ENCODE measurements at places on chromosomes 4 and X. TPM values are rescaled to one million over a fixed set of nuclear protein-coding genes. Genes with fewer than 3 reads are reported as not detected.

DNA sequence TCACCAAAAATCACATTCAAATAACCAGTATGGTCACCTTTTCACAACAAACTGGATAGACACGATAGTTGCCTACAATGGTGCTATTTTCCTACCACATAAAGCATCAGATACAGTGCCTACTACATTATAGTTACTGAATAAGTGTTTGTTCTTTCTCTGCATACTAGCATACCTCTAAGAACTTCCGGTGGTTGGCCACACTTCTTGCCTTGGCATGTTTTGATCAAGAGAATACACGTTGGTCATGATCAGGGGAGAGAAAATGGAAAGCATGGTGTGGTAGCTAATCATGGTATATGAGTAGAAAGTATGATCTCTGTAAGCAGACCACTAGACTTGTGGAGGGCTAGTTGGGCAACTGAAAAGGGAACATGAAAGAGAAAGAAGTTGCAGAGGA is 322.8 kb upstream of the DIAPH2 start:
- H3K27me3 ChIP-seq: no peaks in the 10 kb centered on the region
- H3K4me3 ChIP-seq: no peak overlapping the region
- no peaks in the 10 kb centered on the region for H3K36me3 ChIP-seq

- DNase-seq: no peak
- no peaks in the 10 kb centered on the region for H3K36me3 ChIP-seq
- H3K27me3 ChIP-seq: no peaks in the 10 kb centered on the region
- H3K27ac ChIP-seq: no peak overlapping the region
- peaks cover 3% of the 10 kb centered on the region for H3K4me1 ChIP-seq
- no peak overlapping the region for H3K4me3 ChIP-seq
Measured at GRCh38 chr4:36348403-36348938, 67.1 kb downstream of the DTHD1 start.

DNA sequence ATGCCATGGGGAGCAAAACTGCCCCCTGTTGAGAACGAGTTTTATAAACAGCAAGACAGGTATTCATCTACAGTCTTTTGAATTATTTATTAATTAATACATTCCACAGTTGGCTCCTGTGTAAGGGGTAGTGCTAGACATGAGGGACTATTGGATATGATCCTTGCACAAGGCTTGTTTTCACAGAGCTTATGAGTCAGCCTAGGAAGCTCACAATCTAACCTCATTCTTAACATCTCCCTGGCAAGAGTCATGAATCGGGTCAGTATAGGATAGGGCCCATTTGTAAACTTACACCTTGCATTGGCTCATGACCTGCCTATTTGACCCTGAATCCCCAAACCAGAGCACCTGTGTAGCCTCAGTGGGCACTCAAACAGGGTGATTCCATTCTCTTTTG is 209.1 kb upstream of the HCCS start:
- H3K4me1 ChIP-seq: peaks cover 11% of the 10 kb centered on the region
- no peak for DNase-seq
- H3K27ac ChIP-seq: no peak overlapping the region
- no peaks in the 10 kb centered on the region for H3K36me3 ChIP-seq

GRCh38 chrX:86133761-86134160 is 14.5 kb upstream of the DACH2 start:
- no peak overlapping the region for H3K27ac ChIP-seq
- H3K4me3 ChIP-seq: no peak overlapping the region
- no peak for DNase-seq
- H3K27me3 ChIP-seq: peaks cover 2% of the 10 kb centered on the region

DNA sequence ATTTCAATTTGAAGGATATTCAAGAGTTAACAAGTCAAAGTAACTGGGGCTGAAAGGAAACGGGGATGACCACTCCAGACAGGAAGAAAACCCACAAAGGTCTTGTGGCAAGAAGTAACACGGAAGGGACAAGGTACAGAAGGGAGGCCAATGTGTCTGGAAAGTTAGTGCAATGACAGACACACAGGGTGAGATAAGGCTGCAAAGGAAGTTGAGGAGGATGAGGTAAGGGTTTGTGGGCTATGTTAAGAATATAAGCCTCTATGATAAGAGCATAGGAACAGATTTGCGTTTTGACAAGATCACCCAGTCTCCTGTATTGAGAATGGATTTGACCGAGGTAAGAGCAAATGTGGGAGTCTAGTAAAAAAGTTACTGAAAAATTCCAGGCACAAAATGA is 21.9 kb upstream of the EMCN start:
- DNase-seq: no peak
- H3K27ac ChIP-seq: no peak overlapping the region
- H3K4me1 ChIP-seq: no peaks in the 10 kb centered on the region
- H3K36me3 ChIP-seq: no peaks in the 10 kb centered on the region

GRCh38 chr4:169228076-169228475 is 42.7 kb downstream of the SH3RF1 start:
- H3K27me3 ChIP-seq: no peaks in the 10 kb centered on the region
- H3K36me3 ChIP-seq: no peaks in the 10 kb centered on the region
- no peak overlapping the region for H3K4me3 ChIP-seq
- DNase-seq: no peak

DNA sequence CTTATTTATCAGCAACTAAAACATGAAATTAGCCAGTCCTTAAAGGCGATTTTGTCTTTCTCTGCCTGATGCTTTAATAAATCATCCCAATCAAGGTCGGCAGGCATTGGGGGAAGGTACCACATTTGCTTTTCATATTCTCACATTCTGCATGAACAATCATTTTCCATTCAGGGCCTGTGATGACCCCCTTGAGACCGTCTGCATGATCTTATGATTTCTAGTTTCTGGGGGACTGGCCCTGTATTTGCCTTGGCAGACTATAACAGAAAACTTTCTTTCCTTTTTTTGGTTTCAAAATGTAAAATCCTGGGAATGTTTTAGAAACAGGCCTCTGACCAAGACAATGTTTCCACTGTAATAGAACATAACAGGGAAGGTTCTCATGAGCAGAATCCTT is 296.8 kb downstream of the IDS start:
- DNase-seq: no peak
- H3K4me3 ChIP-seq: no peak overlapping the region
- no peaks in the 10 kb centered on the region for H3K36me3 ChIP-seq

HTR2C gene
- total RNA-seq: not detected
